Tibial nerve (tissue), 4 donors: ENCODE measurements at places on chromosomes 11 and 22.
A peak's percentile ranks its signal among the peaks of the same experiment; 100 is the strongest.

GRCh38 chr11:101574886-101575285 is 8.9 kb downstream of the TRPC6 start:
- no peak for DNase-seq

DNA sequence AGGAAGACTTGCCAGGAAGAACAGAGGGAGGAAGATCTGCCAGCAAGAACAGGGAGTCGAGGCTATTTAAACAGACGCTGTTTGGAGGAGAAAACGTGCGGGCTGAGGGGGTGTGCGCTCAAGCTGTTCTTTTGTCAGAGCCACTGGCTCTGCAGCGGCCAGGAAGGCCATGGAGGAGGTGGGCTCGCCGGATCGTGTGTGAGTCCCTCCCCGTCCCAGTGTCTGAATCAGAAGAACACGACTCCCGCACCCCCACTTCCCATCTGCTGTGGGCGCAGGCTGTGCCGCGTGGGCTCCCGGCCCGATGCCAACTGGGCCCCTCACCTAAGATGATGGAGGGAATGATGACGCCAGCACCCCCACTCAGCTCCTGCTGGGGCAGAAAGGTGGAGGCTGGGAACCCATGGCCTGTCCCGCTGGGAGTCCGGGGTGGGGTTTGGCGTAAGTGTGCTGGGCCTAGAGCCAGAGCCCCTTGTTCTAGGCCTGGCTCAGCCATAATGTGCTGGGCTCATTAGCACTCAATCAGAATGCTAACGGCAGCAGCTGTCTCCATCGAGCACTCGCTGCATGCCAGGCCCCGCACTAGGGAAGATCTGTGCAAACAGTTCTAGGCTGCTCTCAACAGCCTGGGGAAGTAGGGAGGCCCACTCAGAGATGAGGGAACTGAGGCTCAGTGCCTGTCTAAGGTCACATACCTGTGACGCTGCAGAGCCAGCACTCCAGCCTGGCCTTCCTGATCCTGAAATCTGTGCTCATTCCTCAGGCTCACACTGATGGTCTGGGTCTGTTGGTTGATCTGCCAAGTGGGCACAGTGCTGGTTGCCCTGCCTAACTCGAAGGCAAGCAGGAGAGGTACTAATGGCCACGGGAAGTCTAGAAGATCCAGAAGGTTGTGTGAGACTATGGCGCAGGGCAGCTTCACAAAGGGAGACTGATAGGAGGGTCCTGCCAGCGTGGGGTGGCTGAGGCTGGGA is 11.5 kb downstream of the NPTXR start:
- DNase-seq, result no peak

DNA sequence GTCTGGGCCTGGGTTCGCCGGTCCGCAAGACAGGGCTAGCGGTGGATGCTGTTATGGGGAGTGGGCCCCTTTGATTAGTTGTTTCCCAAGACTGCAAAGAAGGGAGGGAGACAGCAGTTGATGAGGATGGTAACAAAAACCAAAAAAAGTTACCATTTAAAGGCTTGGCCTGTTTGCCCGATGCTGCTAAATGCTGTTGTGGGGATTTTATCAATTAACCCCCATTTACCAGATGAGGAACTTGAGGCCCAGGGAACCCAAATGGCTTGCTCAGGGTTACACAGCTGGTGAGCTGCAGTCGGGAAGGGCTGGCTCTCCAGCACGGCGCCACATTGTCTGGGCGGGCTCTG is 3.4 kb downstream of the TRPT1 start:
- DNase-seq, result no peak

DNA sequence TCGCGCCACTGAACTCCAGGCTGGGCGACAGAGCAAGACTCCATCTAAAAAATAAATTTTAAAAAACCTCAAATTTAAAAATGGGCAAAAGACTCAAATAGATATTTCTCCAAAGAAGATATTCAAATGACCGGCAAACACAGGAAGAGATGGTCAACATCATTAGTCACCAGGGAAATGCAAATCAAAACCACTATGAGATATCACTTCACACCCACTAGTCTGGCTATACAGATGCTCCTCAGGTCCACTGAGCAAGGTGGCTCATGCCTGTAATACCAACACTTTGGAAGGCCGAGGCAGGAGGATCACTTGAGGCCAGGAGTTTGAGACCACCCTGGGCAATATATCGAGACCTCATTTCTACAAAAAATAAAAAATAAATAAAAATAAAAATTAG is 43.3 kb upstream of the SLC35C1 start:
- DNase-seq, result no peak

DNA sequence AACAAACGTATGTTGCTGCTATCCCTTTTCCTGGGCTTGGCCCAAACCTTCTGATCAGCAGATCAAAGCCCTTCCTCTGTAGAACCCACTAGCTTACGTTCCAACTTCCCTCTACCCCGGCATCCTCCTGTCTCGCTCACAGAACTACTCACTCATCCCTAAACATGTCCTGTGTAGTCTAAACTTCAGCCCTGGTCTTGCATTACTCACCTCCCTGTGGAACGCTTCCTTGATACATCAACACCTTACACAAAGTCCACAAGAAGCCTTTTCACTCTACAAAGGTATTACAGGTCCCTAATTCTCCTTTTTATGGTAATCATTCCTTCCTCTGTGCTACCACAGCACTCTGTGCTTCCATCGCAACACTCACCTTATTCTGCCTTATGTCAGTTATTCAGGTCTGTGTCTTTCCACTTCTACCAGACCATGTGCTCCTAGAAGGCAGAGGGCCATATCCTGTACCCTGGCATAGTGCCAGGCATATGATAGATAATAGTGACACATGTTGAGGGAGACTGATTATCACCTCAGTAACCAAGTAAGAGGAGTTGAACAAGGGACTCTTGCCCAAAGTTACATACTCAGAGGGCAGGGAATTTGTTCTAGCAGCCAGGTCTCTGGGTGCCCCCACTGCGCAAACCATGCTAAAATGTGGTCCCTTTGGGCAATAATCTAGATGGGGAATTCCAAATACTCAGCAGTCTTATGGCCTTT is 41.6 kb downstream of the USP35 start:
- DNase-seq, result no peak

GRCh38 chr11:133204158-133204557 is 328.1 kb downstream of the OPCML start:
- DNase-seq, result no peak

- no peak for DNase-seq
These were observed 966.9 kb upstream of the CNTN5 start for GRCh38 chr11:98053851-98054250.

DNA sequence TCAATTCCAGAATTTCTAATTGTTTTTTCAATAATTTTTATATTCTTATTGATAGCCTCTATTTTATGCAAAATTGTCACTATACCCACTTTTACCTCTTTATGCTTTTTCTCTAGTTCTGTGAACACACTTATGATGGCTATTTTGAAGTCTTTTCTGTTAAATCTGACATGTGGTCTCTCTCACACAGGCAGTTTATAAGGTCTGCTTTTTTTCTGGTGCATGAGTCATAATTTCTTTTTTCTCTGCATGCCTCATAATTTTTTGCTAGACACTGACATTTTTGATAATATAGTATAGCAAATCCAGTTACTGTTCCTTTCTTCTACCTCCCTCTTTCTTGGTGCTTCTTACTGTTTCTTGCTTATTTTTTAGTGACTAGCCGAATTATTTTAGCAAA is 36.0 kb downstream of the ZBTB44 start:
- DNase-seq, result no peak

- no peak for DNase-seq
These were observed 44.0 kb downstream of the SERPINH1 start for GRCh38 chr11:75606099-75606498.

GRCh38 chr22:36192542-36192941 is 9.1 kb downstream of the APOL4 start:
- DNase-seq, result no peak

- peak; percentile 77 for DNase-seq
These were observed 10.7 kb downstream of the LSP1 start for GRCh38 chr11:1863352-1864216.

- DNase-seq, result no peak
These were observed 20.5 kb upstream of the GRIA4 start for GRCh38 chr11:105589346-105589745.

DNA sequence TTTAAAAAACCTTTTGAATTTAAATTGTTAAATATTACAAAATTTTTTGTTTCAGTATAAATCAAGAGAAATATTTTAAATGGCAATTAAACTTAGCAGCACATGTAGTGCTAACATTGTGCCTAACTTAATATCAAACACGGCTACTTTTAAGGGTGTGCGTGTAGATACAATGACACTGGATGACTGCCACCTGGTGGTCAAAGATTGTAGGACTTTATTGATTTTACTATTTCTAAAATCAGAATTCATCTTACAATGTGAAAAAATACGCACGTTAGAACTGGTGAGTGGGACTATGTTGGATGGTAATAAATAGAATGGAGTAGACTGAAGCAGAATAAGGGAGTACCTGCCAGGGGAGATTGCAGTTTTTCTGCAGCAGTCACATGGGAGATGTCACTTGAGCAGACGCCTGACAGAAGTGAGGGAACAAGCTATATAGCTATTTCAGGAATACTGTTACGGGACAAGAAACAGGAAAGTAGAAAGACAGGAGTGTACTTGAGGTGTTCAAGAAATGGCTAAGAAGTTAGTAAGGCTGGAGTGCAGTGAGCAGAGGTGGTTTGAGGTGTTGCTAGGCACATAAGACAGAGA is 52.9 kb downstream of the UVRAG start:
- DNase-seq, result peak; percentile 87

DNA sequence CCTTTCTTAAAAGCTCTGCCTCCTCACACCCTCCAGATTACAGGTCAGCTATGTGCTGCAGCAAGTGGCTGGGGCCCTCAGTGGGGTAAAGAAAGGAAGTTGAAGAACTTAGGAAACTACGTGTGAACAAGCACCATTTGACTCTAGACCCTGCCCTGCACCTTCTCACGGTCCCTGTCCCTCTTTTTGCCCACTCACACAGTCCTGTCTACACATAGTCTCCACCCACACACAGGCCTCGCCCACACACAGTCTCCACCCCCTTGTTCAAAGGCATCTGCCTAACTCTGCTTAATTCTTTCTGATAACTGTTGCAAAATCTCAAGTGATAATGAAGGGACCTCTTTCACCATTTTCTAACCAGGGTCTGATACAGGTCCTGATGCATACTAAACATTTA is 59.0 kb downstream of the TMPRSS5 start:
- no peak for DNase-seq
